ENCODE measurements at places on chromosomes 6 and 20.
A peak's percentile ranks its signal among the peaks of the same experiment; 100 is the strongest.

DNA sequence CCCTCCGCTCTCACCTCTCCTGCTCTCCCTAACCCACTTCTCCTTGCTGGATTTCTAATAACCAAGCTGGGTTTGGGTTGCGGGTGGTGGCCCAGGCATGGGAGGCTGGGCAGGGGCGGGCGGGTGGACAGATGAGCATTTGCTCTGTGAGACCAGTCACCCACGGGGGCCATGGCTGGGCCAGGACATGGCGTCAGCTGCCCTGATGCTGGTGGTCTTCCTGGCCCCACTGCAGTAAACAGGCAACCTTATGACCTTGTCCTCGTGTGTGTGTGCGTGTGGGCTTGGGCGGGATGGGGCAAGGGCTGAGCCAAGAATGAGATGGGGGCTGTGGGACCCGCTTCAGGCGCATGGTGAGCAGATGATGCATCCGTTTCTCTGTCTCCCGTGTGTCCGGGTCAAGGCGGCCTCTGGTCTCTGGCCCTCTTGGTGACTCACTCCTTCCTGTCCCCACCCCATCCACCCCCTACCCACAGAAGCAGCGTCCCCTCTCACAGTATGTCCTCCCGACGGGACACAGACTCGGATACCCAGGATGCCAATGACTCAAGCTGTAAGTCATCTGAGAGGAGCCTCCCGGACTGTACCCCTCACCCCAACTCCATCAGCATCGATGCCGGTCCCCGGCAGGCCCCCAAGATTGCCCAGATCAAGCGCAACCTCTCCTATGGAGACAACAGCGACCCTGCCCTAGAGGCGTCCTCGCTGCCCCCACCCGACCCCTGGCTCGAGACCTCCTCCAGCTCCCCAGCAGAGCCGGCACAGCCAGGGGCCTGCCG, 41.4 kb upstream of the MYL9 start:
- no peak for DNase-seq

DNA sequence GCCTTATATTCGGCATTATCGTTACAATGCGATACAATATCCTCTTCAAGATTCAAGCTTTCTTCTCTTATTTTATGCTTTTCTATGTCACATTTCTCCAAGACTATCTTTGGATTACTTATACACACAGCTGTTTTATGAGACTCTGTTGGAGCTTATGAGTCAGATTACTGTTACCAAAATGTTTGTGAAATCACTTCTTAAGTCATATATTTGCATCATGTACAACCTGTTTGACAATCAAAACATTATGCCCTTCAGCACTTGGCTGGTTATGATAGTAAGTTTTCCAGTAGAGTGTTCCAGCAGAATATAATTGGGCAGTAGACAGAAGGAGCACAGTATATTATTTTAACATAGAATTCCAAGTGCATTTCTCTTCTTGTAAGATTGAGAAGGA, 35.2 kb downstream of the BMP6 start:
- DNase-seq: no peak

DNA sequence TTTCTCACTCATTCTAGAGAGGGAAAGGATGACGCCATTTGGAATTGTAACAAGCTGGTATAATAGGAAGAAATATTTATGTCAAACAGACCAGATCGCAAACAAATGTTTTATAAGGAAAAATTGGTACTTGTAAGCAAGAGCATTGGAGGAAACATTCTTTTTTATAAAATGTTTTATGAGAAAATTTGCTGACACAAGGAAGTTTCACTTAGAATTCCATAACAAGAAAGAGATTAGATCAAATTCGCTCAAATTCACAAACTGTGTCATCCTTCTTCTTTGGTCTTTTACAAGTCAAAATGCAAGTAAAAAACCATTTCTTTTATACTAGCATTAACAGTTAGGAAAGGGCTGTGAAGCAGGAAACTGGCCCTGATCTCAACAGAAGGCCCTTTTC, 179.9 kb downstream of the TRDN start:
- DNase-seq: no peak

DNA sequence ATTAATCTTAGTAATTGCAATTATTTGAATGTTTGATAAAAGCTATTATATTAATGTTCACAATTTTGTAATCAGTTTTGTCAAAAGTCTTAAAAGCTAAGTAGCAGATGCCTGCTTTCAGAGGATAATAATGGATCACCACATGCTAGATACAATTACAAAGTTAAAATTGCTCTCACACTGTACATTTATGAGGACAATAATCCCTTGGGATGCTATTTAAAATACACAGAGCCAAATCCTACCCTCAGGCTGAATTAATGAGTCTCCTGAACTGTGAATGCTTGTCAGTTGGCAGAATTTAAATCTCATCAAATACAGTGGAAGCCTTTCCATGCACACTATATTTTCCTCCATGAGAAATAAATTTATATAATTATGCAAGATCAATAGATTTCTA, 153.3 kb upstream of the SYNCRIP start:
- no peak for DNase-seq

GRCh38 chr6:4133941-4134838, 1.2 kb downstream of the ECI2 start:
- no peak for DNase-seq

DNA sequence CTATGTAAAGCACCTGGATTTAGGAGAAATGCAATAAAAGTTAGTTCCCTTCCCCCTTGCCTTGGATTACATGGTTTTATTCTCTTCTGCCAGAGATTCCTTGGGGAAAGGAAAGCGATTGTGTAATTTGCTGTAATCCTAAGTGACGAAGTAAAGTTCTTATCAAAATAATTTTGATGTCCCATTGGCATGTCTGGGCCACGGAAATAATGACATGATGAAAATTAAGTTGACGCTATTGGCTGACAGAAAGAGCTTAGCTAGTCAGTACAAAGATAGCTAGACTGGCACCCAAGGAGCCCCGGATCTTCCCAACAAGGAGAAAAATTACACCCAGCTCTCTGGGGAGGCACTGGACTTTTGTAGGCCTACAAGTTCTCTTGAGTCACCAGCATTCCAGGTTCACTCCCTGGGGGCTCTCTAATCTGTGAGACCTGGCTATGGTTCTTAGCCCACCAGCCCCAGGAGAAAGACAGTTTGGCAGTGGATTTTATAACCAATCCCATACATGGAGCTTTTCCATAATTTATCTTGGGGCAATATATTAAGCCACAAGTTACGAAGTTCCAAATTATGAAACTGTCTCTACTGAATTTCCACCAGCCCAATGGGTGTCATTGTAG, 59.9 kb downstream of the FOXA2 start:
- DNase-seq: no peak

DNA sequence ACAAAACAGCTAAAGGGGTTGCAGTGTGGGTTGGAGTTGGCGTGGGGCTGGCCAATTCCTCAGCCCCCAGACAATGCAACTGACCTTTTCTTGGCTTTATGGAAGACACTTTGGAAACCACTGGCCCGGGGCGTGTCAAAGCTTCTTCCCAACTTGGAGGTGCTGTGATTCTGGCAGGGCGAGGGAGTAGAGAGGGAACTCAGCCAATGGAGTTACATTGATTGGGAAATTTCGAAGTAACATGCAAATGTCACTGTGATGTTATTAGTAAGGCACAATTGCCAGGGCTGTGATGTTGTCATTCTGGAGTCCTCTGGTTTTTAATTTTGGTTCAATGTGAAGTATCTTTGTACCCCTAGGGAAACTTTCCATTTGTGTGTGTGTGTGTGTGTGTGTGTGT, 41.5 kb upstream of the EPB41L1 start:
- no peak for DNase-seq

GRCh38 chr6:144406796-144407195, 121.7 kb downstream of the UTRN start:
- no peak for DNase-seq

DNA sequence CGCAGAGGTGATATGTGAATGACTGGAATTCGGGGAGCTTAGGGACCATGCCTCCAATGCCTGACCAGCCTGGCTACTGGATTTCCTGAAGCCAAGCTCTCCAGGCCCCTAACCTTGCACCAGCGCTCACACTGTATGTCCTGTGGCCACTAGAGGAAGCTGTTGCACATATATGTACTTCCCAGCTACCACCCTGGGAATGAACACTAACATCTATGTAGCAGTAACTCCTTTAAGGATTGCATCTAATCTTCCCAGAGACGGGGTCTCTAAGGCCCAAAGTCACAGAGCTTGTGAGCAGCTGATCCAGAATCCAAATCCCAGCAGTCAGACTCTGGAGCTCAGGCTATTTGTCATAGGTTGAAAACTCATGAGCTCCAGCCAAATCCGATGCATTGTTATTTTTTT, 20.4 kb upstream of the BPIFB1 start:
- DNase-seq: peak; percentile 28

GRCh38 chr20:61733891-61734732, 331.6 kb downstream of the TAF4 start:
- no peak for DNase-seq

GRCh38 chr20:54215157-54215789, 7.4 kb downstream of the PFDN4 start:
- no peak for DNase-seq

DNA sequence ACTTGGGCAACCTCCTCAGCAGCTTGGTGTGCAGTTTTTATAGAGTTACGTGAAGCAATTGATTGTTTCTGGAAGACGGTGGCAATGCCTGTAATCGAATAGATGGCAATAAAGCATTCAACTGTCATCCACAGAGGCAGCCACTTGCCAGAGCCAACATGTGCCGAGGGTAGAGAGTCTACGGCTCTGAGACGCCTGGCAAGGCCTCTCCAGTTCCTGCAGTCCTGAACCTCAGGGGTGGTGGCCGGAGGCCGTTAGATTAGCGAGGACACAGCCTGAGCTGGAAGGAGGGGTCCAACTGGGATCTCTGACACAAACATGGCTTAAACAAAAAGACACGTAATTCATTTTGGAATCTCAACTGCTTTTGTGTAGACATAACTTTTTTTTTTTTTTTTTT, 775 bp upstream of the TTLL2 start:
- DNase-seq: no peak

GRCh38 chr6:63573076-63573898, 1.0 kb downstream of the LOC128125822 start:
- peak; percentile 37 for DNase-seq

- no peak for DNase-seq
Measured at GRCh38 chr20:38395165-38395564, 40.0 kb downstream of the SNHG17 start.

GRCh38 chr20:14604143-14604542, 266.7 kb upstream of the FLRT3 start:
- DNase-seq: no peak

- no peak for DNase-seq
Measured at GRCh38 chr6:119966484-119966883, 616.9 kb upstream of the MAN1A1 start.

- no peak for DNase-seq
Measured at GRCh38 chr6:26552640-26553188, 14.5 kb downstream of the HMGN4 start.

DNA sequence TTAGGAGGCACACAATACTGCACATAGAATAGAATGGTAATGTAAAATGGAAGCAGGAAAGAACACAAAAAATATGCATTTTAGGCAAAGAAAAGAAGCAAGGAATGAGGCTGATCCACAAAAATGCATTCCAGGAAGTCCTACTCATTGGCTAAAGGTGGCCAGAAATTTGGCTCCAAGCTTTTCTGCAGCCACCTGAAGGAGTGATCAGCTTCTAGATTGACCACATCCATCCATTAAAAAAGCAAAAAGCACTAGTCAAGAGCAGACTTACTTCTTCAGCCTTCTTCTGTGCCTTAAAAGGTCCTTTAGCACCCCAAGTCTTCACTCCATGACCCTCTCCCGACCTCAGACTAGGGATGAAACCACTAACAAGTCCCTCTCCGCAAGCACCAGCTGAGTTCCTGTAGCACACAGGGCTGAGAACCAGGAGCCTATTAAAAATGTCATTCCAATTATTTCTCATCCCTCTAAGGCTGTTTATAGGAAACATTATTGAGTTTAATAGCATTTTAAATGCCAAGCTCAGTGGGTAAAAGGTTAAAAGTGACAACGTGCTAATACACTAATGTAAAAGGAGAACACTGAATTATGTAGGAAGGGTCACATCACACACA, 36.5 kb downstream of the TRAM2 start:
- DNase-seq: no peak

GRCh38 chr20:9572670-9573069, 58.3 kb downstream of the LAMP5 start:
- no peak for DNase-seq

GRCh38 chr20:9632265-9632664, 117.9 kb downstream of the LAMP5 start:
- DNase-seq: no peak

- DNase-seq: no peak
Measured at GRCh38 chr6:168370310-168370991, 50.9 kb upstream of the DACT2 start.

GRCh38 chr6:144644776-144645175, 359.6 kb downstream of the UTRN start:
- DNase-seq: no peak

GRCh38 chr6:35780719-35781118, at the start of gene CLPSL1:
Gene CLPSL1, plus strand, starts transcription at chr6:35781019. Its CDS starts 92 bp downstream, at chr6:35781111.
- DNase-seq: no peak

GRCh38 chr6:138562691-138563090, 63.4 kb upstream of the NHSL1 start:
- DNase-seq: no peak

- DNase-seq: peak; percentile 9
Measured at GRCh38 chr6:136586295-136586694, 36.1 kb upstream of the MAP7 start.

GRCh38 chr6:4653141-4653540, 123.1 kb upstream of the CDYL start:
- DNase-seq: no peak

DNA sequence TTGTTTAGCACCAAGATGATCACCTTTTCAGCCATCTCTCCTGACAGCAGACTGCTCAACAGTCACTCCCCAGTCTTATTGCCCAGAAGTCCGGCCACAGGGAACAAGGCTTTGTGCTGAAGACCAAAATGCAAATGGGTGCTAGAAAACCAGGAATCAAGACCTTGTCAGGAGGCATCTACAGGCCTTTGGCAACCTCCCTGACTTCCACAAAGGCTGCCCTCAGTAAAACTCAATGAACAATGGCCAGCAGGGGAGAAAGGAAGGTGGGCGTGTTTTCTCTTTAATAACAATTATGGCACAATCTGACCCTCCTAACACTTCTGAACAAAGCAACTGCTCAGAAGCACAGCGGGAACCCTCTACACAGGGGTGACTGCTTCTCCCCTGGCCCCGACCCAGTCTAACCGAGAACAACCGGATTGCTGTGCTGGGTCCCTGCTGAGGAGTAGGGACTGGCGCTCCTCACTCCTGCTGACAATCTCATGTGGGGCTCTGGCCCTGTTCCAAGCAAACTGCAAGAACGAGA, 41.6 kb downstream of the PLCG1 start:
- no peak for DNase-seq

GRCh38 chr20:59945731-59946130, 5.5 kb downstream of the FAM217B start:
- no peak for DNase-seq

DNA sequence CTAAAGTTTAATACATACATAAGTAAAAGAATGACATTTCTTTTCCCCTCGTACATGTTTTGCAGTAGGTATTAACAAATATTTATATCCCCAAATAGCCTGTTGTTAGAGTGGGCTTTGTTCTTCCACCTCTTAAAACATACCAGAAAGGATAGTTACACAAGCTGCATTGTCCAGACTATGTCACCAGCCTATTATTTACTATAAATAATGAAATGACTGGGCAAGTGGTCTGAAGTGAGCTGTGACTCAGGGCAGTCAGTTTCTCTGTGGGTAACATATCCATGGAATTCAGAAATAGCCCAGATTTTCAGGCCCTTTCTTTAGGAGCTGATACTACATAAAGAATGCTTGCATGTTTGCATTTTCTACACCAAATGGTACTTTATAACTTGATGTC, 60.1 kb downstream of the FUT9 start:
- no peak for DNase-seq

Measured in RCC 7860 (cell line).